ENCODE measurements at places on chromosomes 11 and 22.

- no peak for DNase-seq
Observed at GRCh38 chr11:76526878-76527277, 82.1 kb downstream of the EMSY start.

DNA sequence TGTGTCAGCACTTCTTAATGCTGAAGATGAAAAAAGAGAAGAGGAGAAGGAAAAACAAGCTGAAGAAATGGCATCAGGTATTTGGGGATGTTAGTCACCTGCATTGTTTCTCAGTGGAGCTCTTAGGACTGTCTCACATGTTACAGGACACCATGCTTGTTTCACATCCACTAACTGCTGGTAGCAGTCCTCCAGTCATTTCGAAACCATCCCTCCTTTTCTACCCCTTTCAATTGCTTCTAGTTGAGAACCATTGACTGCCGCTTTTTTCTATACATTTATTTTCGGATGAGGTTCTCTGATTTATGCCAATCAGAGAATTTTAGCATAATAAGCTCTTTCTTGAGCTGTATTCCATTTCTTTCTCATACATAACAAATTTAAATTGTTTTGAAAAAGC, 21.5 kb downstream of the BIRC2 start:
- no peak for DNase-seq

DNA sequence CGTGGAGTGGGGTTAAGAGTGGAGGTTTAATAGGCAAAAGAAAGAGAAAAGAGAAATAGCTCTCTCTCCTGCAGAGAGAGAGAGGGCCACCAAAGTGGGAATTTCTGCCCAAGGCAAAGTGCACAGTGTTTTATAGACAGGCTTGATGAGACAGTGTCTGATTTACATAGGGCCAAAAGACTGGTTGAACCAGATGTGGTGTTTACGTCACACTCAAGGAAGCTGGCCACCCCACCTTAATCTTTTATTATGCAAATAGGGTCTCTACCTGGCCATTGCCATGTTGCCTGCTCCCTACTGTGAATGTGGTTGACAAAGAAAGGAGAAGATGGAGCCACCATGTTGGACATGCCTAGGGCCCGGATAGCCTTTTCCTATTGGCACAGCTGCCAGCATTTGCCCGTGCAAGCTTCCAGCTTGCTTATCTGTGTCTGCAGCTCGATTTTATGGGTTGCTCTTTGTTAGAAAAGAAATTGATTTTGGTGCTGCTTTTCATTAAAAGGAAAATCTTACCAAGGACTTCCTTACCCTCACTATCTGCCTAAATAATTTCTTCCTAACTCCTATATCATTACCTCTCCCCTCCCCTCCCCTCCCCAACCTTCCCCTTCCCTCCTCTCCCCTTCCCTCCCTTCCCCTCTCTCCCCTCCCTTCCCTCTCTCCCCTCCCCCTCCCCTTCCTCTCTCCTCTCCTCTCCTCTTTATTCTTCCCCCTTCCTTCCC, 436.0 kb downstream of the NELL1 start:
- no peak for DNase-seq

DNA sequence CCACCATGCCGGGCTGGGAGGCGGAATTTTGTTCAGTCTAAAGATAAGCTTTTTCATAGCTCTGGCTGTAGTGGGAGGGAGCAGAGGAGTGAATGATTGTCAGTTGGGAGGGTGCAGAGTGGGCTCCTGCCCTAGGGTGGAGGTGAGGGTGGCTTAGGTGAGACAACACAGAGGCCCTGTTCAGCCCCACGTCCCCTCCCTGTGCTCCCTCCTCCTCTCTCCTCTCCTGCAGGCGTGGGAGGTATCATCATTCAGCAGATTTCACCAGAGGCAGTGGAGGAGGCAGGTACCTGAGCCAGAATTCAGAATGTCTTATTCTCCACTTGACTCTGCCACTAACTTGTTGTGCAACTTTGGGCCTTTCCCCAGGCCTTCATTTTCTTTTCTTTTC, 1.7 kb upstream of the THRSP start:
- no peak for DNase-seq

DNA sequence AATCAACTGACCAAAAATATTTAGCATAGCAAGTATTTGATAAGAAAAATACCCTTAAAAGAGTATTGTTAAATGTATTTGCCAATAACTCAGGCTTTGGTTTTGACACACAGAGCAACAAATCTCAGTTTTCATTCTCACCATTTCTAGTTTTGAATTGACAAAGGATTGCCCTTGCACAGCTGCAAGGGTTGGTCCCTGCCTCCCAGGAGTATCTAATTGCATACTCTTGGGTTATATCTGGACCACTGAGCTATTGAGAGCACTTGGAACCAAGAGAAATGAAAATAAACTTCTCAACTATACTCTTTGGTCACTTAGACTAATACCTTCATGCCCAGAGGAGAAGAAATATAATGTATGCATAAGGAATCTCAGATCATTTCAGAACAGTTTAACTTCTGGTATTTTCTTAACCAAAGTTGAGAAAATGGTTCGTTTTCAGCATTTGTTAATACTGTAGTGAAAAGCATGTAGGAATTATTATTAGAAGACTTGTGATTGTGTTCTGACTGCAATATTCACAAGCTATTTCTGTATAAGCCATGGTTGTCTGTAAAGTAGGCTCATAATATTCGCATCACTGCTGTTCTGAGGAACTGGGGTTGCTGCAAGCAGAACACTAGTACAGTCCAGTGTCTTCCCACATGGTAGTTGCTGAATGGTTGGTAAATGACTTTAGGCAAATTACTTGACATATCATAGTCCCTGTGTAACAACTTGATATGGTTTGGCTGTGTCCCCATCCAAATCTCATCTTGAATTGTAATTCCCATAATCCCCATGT, 7.9 kb downstream of the C2CD3 start:
- no peak for DNase-seq

GRCh38 chr11:121207485-121208115, 85.0 kb upstream of the SC5D start:
- no peak for DNase-seq

DNA sequence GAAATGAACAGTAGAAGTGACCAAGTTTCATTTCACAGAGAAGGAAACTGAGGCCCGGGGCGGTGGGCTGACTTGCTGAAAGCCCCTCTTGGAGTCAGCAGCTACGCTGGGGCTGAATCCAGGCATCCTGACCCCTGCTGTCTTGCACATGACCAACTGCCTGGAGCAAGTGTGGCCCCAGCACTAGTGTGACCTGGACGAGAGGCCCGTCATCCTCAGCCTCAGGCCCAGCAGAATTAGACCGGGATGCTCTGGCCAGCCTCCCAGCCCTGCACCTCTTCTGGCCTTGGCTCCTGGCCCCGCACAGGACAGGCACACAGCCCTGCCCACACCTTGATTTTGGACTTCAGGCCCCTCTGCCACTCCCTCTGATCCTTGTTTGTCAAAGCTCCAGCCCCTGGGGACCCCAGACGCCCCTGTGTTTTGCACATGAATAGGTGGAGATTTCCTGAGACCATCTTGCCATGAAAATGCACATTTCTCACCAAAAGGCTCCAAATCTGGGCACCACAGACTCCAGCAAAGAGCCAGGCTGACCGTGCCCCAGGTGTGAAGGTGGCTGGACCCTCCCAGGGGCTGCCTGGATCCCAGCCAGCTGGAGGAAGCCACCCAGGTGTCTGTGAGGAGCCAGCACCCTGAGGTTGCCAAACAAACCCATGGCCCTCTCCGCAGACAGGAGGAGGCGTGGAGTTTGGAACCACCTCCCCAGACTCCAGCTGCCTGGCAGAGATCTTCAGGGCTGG, 24.9 kb downstream of the FGF4 start:
- DNase-seq: no peak

Data from stimulated activated CD8-positive, alpha-beta memory T cell treated with anti-CD3 and anti-CD28 coated beads, Interleukin-7, amount 100 ng/mL, for 4 hours (primary cell).